Myocyte (in vitro differentiated cells): ENCODE measurements at places on chromosomes 6 and 20.

DNA sequence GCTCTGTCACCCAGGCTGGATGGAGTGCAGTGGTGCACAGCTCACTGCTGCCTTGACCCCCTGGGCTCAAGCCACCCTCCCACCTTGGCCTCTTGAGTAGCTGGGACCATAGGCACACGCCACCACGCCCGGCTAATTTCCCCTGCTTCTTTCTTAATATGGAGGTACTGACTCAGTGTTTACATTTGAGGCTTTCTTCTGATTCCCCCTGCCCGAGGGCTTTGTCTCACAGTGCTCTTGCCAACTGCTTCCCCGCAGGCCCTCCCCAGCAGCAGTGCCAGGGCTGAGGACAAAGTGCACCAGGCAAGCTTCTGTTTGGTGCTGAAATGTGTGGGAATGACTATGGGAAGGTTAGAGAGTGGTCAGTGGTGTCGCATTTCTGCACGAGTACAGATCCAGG is 34.8 kb downstream of the NR2E1 start:
- peak; percentile 7 for DNase-seq

DNA sequence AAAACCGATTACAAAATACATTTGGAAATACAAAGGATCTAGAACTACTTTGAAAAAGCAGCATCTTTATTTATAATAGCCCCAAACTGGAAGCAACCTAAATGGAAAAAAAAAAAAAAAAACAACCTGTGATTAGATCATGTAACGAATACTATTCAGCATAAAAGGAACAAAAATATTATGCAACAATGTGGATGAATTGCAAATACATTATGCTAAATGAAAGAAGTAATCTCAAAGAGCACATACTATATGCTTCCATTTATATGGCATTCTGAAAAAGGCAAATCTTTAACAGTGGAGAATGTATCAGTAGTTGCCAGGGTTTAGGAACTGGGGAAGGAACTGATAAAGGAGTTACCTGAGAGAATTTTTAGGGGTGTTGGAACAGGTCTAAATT is 28.9 kb downstream of the IRAK1BP1 start:
- no peak for DNase-seq

- no peak for DNase-seq
These were observed 118.4 kb downstream of the FARS2 start for GRCh38 chr6:5379647-5380242.

GRCh38 chr6:15751721-15752350 is 89.0 kb upstream of the DTNBP1 start:
- DNase-seq: no peak

DNA sequence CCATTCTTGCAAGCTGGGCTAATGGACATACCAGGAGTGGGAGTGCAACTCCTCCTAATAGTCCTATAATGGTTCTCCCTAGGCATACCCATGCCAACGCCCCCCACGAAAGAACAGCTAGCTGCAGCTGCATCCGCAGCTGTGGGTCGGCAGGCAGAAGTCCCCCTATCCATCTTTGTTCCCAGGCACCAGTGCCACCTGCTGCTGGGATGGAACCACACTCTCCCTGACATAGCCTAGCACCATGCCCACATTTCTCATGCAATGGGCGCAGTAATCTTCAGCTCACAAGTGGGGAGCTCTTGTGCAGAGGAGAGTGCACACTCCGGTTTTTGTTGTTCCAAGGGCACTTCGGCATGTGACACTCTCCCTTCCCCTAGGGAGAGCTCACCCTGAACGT is 567.8 kb downstream of the GRIK2 start:
- no peak for DNase-seq

GRCh38 chr6:89597988-89598387 is 40.6 kb downstream of the LYRM2 start:
- DNase-seq: peak; percentile 10

- DNase-seq: no peak
These were observed 234.0 kb upstream of the RREB1 start for GRCh38 chr6:6873778-6874177.

DNA sequence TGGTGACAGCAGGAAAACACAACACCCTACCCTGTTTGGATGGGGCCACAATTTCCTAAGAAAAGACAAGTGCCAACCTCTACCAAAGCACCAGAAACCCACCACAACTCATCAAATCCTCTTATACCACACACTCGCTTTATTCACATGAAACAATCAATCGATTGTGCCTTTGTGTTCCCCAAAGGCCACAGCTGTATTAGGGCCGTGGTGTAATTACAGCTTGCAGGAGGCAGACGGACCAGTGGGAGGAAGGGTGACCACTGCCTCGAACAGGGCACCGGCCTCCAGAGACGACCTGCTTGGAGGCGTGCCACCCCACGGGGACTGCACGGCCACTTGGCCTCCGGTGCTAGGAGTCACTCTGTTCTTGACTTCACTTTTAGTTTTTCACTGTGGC is 264.1 kb downstream of the FOXC1 start:
- DNase-seq: no peak

DNA sequence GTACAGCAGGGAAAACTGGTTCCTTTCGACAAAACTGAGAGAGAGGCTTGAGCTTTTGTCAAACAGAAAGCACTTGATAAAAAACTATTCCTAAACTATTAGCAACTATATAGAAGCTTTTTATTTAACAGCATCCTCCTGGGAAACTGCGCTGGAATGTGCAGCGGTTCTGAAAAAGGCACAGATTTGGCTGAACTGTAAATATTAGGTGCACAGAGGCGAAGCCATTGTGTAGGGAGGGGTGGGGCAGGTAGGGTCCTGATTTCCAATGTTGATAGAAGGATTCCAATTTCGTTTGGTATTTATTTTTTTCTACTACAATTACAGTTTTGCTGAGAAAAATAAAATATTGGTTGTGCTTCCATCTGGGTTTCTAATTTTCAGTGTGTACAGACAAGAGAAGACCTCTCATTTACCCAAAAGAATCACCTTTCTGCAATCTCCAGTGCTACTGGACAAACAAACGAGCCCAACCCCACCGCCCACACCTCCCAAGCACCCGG is 698 bp upstream of the SH3BGRL2 start:
- DNase-seq: no peak

- no peak for DNase-seq
These were observed 193.5 kb downstream of the UBE3D start for GRCh38 chr6:82872185-82872584.

DNA sequence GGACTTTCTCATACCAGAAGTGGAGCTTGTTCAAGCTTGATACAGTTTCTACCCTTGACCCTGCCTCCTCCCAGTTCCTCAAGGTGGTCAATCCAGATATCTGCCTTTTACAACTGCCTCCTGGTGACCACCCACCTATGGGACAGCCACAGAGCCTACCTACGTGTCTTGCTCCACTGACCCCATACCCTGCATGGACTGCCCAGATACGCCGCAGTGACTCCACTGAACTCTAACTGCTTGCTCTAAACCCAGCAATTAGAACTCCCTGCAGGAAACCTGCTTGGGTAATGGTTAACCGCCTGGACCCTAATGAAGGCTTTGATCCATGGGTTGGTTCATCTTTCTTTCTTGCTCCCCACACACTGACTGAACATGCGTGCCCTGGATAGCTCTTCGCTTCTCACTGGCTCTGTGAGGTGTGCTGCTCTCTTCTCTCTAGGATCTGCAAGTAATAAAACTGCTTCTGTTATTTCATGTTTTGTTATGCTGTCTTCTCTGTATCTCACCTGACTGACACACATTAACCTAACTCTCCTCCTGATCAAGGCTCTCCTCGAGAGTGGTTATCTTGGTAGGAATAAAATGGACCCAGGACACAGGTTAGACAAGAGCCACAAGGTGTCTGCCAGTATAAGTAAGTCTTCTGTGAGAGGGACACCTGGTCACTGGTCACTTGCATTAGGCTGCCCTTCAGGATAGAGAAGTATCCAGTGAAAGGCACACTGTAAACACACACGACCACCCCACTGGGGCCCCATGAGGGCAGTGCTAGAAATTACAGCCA is 79.2 kb downstream of the CHD6 start:
- no peak for DNase-seq
